Right renal pelvis (tissue), 4 donors: ENCODE measurements at places on chromosomes 11 and 22. TPM values are rescaled to one million over a fixed set of nuclear protein-coding genes. Genes with fewer than 3 reads are reported as not detected.

- no peak for DNase-seq
These were observed 68.4 kb downstream of the GAS2 start for GRCh38 chr11:22734628-22735345.

DNA sequence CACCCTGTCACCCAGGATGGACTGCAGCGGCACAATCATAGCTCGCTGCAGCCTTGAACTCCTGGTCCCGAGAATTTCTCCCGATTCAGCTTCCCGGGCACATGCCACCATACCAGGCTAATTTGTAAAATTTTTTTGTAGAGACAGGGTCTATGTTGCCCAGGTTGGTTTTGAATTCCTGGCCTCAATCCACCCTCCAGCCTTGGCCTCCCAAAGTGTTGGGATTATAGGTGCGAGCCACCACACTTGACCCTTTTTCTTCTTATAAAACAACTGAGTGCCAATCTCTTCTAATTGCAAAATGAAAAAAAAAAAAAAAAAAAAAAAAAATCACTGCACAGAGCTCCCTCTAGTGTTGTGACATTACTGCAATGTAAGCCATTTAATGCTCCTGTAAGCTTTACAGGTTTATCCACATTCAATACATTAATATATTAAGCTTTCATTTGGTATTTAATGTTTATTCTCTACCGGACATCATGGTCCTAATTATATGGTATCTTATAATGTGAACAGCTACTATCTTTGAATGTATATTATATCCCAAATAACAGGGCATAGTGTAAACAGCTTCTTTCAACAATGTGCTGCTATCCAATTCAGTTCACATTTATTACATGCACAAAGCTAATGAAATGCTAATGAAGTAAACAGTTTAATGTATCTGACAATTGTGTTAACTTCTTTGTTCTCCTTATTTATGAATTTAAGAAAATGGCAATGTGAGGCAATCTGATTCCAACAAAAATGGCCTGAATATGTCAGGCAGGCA, 44.6 kb downstream of the COPB1 start:
- peak; percentile 10 for DNase-seq

DNA sequence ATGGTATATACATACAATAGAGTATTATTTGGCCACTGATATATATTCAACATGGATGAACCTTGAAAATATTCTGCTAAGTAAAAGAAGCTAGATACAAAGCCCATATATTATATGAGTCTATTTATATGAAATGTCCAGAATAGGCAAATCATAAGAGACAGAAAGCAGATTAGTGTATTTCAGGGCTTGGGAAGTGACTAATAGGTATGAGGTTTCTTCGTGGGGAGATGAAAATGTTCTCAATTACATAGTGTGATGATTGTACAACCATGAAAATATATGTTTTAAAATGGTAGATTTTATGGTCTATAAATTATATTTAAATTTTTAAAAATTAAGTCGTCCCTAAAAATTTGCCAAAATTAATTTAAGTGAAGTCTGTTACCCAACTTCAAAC, 92.2 kb downstream of the STK33 start:
- no peak for DNase-seq

DNA sequence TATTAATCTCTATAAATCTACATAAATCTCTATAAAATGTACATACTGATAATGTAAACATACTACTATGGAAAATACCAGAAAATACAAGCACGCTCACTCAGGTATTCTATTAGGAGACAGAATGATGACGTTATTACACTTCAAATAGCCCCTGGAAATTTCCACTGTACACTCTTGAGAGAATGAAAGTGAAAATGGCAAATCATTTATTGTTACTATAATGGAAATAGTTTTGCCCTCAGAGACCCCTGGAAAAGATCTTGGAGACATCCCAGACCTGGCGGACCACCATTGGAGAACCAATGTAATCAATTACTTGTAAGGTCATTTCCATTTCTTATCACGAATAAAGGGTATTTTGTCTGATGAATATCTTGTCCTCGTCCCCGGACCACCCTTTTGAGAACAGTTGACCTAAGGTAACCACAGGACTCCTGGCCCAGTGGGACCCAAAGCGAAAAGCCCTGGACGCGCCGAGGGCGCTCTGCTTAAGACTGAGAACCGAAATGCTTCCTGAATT, 509 bp upstream of the PRRG4 start:
- DNase-seq, result no peak

The LAYN gene
- 7.4 TPM for polyA plus RNA-seq

DNA sequence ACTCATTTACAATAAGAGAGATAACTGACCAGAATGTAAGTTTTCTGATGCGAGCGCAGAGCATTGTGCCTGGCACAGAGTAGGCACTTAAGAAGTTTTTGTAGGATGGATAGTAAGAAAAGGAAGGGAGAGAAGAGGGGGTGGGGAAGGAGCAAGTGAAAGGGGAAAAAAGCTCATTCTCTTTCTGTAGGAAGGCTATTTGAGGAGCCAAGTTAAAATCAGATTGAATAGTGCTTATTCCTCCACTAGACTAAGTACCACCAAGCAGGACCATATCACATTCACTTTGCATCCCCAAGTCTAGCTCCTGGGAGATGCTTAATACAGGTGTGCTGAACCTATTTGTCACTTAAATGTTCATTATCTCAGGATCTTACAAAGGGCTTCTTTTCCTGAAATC, 14.1 kb upstream of the CRKL start:
- no peak for DNase-seq
